Skeletal muscle cell (primary cell): ENCODE measurements at places on chromosomes 12 and 14.
A peak's percentile ranks its signal among the peaks of the same experiment; 100 is the strongest.

- DNase-seq: no peak
Measured at GRCh38 chr12:82047446-82047845, 288.3 kb upstream of the PPFIA2 start.

DNA sequence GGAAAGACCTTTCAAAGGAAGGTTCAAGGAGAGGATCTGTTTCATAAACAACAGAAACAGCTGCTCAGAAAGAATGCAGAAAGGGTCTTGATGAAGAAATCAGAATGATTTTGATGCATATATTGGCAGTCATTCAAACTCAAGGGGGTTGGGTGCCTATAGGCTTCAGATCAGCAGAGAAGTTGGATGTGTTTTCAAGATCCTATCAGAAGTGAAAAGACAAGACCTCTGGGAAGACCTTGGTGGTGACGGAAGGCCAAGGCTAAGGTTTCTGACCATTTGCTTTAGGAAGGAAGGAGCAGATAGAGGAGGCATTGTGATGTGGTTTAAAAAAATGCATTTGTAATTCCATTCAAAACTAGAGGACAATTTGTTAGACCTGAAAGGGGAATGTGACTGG lies 15.2 kb upstream of the PTPRB start:
- no peak for DNase-seq

- no peak for DNase-seq
Measured at GRCh38 chr12:97306147-97306546, 156.5 kb upstream of the RMST start.

GRCh38 chr12:9383585-9383984 lies 175.4 kb upstream of the PZP start:
- no peak for DNase-seq

- no peak for DNase-seq
Measured at GRCh38 chr12:108616941-108617858, 16.5 kb downstream of the SELPLG start.

DNA sequence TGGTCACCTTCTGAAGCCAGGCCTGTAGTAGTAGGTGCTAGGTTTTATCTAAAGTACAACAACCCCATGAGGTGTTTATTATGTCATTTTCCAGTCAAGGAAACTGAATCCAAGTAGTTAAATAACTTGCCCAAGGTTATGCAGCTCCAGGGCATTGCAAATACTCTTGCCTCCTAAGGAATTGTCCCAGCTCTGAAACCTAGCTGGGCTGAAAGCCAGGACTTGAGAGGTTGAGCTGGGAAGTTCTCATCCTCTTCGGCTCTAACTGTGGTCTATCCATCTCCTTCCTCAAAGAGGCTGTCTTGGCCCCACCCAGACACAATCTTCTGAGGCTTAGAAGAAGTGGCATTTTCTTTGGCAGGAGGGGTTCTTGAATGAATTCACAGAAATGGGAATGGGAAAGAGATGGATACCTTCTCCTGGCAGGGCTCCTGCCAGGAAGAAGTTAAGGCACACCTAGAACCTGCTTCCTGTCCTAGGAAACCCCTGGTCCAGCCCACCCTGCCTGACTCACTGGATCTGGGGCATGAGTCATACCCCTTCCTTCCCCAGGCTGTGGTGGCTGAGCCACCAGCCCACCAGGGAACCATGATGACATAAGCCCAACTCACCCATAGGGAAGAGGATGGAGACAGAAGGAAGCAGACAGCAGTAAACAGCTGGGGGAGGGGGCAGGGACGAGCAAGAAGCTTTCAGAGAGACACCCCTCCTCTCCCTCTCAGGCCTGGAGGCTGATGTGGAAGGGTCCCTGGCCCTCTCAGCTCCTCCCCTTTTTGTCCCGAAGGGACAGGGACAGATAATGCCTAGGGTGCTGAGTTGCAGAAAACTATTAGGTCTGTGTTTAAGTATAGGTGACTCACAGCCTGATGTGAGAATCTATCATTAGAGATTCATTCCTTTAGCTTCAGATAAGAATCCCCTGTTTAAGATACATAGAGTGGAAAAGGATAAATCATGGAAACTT lies 2.1 kb upstream of the PLEK2 start:
- DNase-seq: no peak

- DNase-seq: no peak
Measured at GRCh38 chr14:59918824-59919569, 947 bp upstream of the LRRC9 start.

GRCh38 chr14:86179980-86180379 lies 650.0 kb downstream of the FLRT2 start:
- no peak for DNase-seq

- DNase-seq: no peak
Measured at GRCh38 chr12:59619461-59620240, 23.8 kb downstream of the SLC16A7 start.

DNA sequence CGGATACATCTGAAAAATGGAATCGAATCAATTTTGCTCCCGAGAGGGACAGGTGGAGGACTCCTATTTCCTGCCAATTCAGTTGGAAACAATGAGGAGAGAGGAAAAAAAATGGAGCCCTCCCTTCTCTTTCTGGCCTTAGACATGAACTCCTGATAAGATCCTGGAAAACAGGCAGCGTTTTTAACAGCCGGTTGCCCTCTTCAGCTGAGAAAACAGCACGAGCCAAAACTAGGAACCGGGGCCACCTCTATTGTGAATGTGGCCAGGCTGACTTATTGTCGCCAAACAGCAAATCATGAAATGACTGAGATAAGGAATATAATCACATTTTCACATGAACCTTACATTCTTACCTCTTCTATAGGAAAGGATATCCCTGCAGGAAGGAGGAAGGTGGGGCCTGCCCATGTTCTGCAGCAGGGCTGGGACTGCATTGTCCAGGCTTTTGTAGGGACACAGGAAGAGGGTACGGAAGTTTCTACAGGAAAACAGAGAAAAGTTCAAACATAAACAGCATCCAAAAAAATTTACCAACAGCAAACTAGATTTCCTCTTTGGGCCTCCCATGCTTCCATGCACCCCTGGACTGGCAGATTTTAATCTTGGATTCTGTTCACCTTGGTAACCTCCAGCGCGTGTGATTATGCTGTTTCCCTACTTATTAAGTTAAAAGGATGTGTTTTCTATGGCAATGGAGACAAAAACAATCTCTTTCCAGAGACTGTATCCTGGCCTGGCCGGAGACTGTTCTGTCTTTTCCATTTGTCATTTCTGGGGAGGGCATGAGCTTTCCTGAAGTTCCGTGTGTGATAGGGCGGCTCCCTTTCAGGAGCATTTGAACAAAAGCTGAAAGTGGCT lies 29.0 kb upstream of the ELK3 start:
- no peak for DNase-seq

GRCh38 chr14:103099081-103099732 lies 4.7 kb downstream of the EXOC3L4 start:
- DNase-seq: no peak

DNA sequence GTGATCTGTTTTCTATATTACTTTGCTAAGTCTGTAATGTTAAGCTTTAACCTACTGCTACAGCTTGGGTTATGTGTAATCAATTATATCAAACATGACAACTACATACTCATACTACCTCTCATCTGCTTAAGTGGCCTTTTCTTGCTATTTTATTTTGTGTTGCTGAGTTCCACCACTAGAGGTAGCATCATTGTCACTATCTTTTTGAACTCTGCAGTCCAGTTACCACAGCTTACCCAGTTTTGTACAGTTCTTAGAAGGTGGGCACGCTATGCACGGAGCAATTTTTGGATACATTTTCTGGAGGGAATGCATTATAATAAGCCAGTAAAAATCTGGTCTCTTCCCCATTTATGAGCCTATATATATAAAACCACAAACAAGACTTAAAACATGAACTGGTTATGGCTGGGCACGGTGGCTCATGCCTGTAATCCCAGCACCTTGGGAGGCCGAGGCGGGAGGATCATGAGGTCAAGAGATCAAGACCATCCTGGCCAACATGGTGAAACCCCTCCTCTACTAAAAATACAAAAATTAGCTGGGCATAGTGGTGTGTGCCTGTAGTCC lies 48.5 kb downstream of the SAV1 start:
- DNase-seq: no peak

DNA sequence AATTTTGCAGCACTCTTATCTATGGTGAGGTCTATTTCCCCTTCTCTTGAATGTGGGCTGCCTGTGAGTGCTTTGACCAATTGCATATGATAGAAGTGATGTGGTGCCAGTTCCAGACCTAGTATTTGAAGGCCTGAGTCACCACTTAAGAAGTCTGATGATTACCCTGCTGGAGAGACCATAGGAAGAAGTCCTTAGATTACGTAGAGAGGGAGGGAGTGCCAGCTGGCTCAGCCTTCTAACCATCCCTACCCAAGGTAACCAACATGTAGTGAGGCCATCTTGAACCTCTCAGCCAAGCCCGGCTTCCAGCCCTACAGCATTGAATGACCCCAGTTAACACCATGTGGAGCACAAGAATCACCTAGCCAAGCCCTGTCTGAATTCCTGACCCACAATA lies 166.9 kb downstream of the NELL2 start:
- no peak for DNase-seq

- DNase-seq: no peak
Measured at GRCh38 chr12:88390811-88391210, 189.5 kb downstream of the KITLG start.

- no peak for DNase-seq
Measured at GRCh38 chr14:85752175-85752574, 222.2 kb downstream of the FLRT2 start.

DNA sequence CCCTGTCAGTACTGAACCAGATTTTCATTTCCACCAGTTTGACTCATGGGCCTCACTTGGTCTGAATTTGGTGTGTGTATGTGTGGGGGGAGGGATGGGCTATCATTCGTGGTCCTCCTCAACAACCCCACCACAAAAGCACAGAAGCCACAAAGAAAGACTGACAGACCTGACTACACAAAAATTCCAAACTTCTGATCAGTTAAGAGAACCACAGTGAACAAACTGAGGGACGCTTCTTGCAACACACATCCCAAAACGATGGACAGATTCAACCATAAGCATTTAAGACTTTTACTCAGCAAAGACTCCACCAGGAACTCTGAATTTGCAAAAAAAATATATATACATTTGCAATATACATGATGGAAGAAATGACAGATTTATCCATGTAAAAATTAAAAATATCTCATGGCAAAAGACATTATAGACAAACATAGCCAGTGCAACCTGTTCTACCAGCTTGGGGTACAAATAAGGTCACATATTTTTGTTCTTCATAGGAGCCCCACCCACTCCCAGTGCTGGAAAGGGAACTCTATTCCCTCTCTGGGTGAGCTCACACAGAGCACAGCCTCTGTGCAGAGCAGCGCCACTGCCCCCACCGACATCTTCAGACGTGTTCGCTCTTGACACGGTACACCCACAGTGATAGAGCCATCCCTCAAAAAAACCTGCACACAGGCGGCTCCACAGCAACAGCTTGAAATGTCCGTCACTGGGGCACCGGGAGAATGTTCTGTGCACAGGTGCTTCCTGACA lies 49.7 kb downstream of the JAG2 start:
- DNase-seq: no peak

DNA sequence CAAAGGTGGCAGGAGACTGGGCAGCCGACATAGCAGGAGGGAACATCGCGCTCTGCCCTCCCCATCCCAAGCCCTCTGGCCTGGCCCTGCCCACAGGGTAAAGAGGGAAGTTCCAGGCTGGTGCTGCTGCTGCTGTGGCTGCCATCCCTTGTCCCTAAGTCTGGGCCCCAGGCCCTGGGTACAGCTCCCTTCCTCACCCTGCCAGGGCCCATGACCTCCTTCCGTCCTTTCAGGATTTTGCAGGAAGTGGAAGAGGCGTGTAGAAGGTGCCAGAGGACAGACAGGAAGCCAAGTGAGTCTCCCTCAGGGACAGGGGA lies 14.7 kb upstream of the NCOR2 start:
- no peak for DNase-seq

- DNase-seq: no peak
Measured at GRCh38 chr14:71705460-71705859, 226.8 kb upstream of the RGS6 start.

GRCh38 chr14:76919431-76920330 lies 93.5 kb downstream of the LRRC74A start:
- DNase-seq: peak; percentile 72

DNA sequence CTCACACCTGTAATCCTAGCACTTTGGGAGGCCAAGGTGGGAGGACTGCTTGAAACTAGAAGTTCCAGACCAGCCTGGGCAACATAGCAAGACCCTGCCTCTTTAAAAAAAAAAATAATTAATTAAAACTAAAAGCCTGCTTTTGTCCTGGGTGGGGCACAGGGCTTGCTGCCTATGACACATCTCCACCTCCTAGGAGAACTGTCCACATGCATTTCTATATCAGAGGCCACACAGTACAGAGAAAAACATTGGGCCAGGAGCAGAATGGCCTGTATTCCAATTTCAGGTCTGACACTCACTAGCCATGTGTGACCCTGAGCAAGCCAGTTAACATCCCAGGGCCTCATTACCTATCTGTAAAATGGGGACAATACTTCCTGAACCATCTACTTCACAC lies 31.9 kb downstream of the CCDC88C start:
- DNase-seq: no peak

GRCh38 chr14:86933460-86933859 lies 1059.5 kb downstream of the GALC start:
- DNase-seq: no peak

DNA sequence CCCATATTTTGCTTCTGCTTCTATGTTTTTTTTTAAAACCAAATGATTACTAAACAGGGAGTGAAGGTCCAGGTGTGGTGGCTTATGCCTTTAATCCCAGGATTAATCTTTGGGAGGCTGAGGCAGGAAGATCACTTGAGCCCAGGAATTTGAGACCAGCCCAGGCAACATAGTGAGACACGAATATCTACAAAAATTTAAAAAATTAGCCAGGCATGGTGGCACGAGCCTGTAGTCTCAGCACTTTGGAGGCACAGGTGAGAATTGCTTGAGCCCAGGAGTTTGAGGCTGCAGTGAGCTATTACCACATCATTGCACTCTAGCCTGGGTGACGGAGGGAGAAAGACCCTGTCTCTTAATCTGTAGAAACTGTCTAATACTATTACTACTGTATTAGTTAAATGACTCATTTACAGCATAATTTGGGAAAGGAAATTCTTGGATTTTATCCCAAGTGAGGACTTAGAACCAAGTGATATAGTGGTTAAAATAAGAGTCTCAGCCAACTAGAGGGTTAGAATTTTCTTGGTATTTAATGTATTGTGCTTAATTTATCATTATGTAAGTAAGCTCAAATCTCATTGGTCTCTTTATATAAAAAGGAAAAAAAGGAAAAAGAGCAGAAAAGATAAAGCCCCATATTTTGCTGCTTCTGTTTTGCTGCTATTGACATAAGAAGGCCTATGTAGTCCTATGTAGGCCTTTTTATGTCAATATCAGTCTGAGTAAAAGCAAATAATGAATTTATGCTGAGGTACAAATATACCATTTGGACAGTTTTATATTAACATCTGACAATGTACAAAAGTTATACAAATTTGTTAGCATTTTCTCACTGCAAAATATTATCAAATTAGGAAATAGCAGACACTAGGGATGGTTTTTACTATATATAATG lies 163.4 kb downstream of the RAD51B start:
- no peak for DNase-seq

- no peak for DNase-seq
Measured at GRCh38 chr12:48686037-48686595, 4.1 kb upstream of the KANSL2 start.
